ENCODE measurements at places on chromosomes 2 and 18.

GRCh38 chr2:53780056-53780455 lies 6.7 kb downstream of the ASB3 start:
- DNase-seq: no peak

DNA sequence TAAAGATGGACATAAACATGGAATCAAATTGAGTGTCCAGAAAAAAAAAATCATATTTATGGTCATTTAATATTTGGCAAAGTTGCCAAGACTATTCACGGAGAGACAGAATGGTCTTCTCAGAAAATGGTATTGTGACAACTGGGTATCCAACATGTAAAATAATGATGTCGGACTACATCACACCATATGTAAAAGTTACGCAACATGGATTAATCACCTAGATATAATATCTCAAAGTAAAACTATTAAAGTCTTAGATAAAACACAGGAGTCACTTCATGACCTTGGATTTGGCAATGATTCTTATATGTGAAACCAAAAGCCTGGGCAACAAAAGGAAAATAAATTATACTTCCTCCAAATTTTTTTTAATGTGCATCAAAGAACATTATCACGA lies 1591.7 kb upstream of the DDX18 start:
- DNase-seq: no peak

DNA sequence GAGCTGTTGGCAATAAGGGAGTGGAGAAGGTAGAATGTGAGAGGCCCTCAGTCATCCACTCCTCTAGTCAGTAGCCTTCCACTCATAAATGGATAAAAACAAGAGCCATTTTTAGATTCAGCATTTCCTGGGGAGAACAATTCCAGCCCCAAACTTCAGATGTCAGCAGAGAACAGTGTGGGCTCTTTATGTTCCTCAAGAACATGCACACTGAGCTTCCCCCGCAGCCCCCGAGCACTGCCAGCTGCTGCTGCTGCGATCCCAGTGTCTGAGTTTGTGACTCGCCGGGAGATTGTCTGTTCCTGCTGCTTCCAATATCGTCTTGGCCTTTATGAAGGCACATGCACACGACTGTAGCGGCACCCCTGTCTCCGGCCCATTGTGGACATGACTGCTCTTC lies 143.7 kb upstream of the CTNNA2 start:
- DNase-seq: no peak

- no peak for DNase-seq
Observed at GRCh38 chr2:26459991-26460612, 17.8 kb downstream of the OTOF start.

- no peak for DNase-seq
Observed at GRCh38 chr2:9985531-9986328, 34.2 kb downstream of the GRHL1 start.

DNA sequence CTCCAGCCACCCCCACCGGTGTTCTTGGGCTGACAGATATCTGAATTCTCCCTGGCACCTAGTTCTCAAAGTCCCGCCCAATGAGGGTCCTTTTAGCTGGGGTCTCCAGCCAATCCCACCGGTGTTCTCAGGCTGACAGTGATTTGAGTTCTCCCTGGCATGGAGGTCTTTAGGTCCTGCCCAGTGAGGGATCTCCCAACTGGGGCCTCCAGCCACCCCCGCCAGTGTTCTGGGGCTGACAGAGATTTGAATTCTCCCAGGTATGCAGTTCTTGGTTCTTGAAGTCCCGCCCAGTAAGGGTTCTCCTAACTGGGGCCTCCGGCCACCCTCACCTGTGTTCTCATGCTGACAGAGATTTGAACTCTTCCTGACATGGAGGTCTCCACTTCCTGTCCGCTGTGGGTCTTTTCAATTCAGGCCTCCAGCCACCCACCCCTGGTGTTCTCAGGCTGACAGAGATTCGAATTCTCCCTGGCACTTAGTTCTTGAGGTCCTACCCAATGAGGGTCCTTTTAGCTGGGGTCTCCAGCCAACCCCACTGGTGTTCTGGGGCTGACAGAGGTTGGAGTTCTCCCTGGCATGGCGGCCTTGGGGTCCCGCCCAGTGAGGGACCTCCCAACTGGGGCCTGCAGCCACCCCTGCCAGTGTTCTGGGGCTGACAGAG lies 154.6 kb downstream of the ANKRD36 start:
- DNase-seq: no peak

DNA sequence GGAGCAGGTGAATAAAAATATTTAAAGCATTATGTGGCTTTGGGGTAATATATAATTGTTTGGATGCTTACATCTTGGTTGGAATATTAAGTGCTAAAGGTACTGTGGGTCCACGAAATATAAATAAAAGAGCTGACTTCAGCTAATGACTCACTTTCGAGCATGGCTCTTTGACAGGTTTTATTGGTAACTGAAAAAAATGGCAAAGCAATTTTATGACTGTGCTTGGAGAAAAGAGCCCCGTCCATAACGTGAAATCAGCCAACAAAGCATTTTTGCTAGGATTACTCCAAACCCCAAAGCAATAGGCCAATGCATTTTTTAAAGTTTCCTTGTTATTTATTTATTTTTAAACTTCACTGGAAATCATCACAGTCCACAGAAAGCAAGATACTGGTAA lies 397.2 kb upstream of the CDH19 start:
- no peak for DNase-seq

DNA sequence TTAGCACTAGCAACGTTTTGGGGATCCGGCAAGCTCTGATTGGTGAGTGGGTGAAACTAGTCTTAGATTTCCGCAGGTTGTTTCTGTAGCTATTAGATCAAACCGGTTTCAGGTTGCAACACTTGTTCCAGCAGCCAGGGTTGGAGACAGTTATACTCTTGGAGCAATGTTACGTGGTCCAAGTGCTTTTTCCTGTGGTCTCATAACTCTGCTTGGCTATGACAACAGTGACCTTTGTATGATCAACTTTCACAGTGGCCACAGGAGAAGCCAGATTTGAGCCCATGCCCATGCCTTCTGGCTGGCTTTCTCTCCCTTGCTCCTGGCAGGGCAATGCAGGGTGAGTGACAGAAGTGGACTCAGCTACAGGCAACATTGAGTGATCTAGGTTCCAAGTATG lies 84.5 kb upstream of the TAF1B start:
- no peak for DNase-seq
